ENCODE measurements at places on chromosomes 12 and 14.

DNA sequence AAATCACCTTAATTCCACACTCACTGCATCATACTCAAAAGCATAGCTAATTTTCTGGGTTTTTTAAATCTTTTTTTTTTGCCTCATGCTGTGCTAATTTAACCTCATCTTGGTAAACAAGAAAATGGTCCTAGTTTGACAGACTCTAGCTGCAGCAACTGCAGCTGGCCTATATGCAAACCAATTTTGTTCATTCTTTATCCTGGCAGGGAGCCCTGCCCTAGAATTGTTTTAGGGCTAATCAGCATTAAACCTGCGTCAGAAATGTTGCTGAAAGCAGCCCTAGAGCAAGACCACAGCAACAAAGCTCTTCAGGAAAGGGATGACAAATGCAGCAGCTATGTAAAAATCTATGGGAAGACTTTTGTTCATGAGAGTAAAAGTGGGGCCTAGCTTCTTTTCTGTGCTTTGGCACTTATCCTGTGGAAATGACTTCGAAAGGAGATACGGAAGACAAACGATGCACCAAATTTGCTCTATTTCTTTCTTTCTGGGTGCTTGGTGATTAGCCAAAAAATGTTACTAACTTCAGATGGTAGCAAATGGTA lies 72.2 kb downstream of the DENND5B start:
- no peak for DNase-seq

- DNase-seq, result peak; percentile 65
Measured at GRCh38 chr12:52156757-52157565, 34.9 kb downstream of the KRT80 start.

DNA sequence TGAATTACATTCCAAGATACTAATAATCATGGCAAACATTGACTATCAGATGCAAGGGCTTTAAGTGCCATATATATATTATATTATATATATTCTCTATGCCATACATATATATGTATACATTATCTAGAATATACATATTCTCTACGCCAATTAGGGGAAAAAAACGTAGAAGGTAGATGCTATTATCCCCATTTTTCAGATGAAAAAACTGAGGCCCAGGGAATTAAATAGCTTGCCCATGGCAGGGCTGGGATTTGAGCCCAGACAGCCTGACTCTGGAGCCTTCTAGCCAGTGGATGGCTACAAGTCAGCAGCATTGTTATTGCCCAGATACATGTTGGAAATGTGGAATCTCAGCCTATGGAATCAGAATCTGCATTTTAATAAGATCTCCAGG lies 116.0 kb upstream of the BTG1 start:
- DNase-seq, result no peak

- no peak for DNase-seq
Measured at GRCh38 chr14:48726080-48726642, 860.0 kb downstream of the RPS29 start.

DNA sequence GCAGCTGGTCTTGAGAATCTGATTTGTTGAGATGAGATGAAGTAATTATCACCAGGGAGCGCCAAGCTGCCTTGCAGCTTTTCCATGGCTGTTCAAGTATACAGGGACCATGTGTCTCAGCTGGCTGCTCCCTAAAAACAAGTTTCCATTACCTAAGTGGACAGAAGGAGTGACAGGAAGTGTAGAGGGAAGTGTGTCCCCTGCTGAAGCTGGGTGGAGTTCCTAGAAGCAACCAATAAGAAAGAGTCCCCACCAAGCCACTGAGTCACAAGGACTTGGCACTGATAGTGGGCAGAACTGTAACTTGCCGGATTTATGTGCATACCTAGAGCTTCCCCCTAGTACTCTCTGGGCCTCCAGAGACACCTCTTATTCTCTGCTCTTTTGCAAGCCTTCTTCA lies 1.5 kb upstream of the GPX2 start:
- no peak for DNase-seq

DNA sequence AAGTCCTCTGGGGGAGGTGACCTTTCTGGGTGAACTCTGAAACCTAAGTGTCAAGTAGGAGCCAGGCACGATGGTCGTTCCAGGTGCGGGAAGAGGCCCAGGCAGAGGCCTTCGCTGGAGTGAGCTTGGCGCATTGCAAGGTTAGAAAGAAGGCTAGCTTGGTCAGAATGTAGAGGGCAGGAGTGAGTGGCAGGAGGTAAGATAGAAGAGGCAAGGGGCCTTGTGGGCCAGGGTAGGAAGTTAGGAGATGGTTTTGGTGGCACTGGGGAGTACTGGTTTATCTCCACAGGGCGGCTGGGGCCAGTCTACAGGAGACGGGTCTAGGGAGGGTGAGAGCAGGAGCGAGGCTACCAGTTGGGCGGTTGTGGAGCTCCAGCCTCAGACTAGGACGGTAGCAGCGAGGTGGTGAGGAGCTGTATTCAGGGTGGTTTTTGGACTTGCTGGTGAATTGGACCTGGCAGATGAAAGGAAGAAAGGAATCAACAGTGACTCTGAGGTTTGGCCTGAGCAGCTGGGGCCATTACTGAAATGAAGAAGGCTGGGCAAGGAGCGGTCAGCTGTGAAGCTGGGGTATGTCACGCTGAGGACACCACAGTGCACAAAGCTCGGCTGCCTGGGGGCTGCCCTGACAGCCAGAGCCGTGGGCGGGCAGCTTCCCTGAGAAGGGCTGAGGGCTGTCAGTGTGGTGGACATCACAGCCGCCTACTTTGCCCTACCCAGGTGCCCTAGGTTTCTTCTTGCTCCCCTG lies 9.0 kb downstream of the MLXIP start:
- DNase-seq, result no peak

GRCh38 chr14:71583705-71584104 lies 348.5 kb upstream of the RGS6 start:
- no peak for DNase-seq

DNA sequence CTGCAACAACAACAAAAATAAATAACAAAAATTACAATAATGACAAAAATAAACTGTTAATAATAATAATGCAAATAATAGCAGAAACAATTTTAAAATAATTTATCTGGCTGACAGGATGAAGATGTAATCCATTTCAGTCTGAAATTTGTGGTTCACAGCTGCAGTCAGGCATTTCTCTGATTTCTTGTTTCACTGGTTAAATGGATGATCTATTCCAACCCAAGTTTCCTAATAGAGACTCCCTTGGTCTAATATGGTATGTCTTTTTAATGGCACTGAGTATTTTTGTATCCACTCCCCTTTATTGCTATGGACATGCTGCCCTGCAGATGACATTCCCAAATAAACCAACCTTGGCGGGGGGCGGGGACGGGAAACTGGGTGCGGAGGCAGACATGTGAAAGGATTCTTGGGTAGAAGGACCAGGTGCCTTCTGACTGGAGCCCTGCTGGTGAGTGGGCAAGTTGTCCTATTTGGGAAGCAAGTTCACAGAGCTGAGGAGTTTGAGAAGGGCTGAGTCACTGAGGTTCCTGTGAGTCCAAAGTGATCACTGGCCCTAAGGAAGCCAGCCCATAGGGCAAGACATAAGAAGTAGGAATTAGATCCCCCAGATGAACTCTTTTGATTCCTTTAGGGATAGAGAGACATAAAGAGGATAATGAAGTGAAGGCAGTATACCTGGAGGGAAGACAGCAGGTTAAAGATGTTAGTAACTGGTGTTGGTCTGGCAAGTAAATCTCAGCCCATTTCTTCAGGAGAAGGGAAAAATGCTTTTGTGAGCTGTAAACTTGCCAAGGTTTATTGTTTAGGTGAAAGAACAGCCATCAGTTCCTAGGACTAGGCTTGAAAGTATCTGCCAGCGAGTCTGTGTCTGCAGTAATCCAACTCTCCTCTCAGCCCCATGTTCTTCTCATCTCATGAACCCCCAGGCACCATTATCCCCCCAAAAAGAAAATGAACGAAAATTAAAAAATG lies 14.5 kb downstream of the FOXG1 start:
- DNase-seq, result no peak

DNA sequence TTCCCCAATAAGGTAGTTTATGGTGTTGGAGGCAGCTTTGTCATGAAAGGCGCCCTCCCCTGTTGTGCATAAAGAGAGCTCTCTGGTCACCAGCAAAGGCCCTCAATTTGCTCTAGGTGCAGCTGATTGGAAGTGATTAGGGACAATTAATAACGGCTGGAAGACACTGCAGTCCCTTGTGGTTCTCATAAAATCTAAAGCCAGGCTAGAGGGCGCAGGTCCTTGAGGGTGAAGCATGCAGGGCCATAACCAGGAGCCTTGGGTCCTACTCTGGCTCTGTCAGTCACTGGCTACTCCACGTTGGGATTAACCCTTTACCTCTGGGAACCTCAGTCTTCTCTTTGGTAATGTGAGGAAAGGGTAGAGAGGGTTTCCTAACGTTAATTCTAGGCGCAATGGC lies 1.9 kb downstream of the DAAM1 start:
- DNase-seq, result no peak

All from CD4-positive, alpha-beta T cell treated with Interleukin-4 for 4 hours (primary cell).